Stimulated activated CD4-positive, alpha-beta T cell treated with anti-CD3 and anti-CD28 coated beads, Interleukin-4, amount 100 ng/mL, for 1 hour (primary cell): ENCODE measurements at places on chromosomes 7 and 10.
A peak's percentile ranks its signal among the peaks of the same experiment; 100 is the strongest.

DNA sequence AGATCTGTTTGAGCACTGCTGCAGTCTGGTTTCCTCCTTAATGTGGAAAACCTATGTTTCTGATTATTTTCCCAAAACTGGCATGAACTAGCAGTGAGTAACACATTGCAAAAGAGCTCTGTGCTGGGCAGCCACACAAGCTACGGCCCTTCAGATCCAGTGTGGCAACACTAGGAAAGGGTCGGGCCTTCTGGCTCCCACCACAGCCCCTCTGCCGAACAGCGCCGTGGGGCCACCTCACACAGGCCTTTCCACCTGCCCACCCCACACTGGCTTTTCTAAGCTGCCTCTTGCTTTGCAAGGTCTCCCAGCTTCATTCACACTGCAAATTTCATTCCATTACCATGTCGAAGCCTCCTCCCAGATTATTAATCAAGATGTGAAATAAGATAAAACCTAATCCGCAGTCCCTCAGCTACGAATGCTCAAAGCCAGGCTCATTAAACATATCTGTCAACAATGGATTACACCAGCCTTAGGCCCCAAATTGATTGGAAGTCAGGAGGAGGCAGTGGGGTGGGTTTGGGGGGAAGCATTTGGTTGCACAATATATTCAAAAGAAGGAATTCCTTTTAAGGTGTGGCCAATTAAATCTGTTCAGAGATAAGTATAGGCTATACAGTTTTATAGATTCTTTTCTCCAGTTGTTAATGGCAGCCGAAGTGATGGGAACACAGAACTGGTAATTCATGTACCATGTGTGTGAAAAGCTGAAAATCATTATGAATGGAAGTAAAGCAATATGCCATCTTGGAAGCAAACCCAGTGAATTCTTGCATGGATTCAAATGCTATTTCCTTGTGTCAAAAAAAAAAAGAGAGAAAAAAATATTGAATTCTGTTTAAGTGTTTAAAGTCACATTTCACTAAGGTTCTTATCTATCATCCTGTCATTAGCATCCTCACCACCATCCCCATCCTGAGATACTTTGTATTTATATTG lies 223.7 kb downstream of the MTERF1 start:
- no peak for DNase-seq

DNA sequence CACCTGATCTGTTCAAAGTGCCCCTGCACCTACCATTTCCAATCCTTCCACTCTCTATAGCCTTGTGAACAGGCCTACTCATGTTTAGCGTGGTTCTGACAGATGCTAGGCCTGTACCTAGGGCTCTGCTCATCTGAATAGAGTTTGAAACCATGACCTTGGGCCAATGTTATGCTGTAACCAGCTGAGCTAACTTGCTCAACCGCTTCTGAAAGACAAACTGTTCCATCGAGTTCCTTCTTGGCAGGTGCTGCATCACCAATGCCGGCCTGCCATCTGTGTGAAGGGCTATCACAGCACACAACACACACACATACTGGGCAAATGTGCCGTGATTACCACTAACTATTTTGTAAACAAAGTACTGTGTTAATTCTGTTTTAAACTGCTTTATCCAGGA lies 419.0 kb upstream of the GALNT17 start:
- no peak for DNase-seq

- no peak for DNase-seq
Measured at GRCh38 chr10:17475661-17476060, 21.3 kb upstream of the ST8SIA6 start.

DNA sequence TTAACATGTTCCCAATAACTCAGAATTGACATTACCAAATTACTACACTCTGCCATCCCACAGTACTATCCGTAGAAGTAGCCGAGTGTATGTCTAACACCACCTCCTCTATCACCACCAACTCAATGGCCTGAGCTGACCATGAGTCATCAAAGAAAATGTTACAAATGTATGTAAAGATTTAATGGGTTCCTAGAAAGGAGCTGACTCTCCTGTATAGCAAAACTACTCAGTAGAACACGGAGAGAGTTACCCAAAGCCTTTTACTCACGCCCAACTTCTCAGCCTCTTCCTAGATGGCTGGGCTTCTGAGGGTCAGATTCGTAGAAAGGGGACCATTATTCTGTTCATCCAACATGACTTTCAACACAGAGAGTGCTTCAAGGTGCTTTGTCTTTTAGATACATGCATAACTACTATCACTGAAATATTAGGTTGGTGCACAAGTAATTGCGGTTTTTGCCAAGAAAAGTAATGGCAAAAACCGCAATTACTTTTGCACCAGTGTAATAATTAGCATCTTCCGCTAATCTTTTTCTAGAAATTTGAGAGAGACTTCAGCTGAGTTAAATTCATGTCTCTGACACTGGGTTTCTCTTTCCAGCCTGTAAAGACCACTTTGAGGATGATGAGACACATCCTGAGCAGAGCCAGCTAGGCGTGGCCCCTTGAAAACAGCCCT lies 24.0 kb upstream of the NANOS1 start:
- no peak for DNase-seq

GRCh38 chr7:151311294-151311864 lies 30.2 kb upstream of the NUB1 start:
- no peak for DNase-seq

DNA sequence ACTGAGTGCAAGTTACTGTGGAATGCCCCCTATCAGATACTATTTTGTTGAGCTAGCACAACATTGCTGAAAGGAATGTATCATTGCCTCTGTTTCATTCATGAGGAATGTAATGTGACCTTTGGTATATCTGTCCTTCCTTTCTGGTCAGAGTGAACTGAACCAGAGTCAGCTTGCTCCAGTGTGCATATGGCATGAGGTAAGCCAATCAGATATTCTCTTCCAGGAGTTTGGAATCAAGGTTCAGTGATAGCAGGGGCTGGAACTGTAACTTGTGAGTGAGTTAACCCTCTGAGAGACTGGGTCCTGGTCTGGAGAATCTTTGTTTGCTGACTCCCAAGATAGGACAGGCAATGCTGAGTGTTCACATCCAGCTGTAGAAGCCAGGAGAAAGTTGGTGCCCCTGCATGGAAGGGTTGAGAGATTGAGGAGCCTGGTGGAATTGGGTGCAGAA lies 45.3 kb upstream of the OSBPL3 start:
- DNase-seq: no peak

- DNase-seq: no peak
Measured at GRCh38 chr7:155810770-155811559, 1.3 kb downstream of the SHH start.

GRCh38 chr7:6658618-6659345 lies 21.7 kb downstream of the ZNF316 start:
- no peak for DNase-seq

DNA sequence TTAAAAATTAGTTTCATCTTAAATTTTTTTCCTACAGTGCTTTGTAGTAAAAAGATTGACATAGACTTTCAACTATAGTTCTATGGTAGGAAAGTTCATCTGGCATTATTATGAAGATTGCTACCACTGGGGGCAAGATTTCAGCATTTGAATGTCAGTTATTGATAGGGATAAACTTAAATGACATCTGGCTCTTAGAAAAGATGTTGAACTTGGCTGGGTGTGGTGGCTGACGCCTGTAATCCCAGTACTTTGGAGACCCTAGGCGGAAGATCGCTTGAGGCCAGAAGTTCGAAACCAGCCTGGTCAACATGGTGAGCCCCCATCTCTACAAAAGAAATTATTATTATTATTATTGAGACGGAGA lies 1.4 kb upstream of the TRA2A start:
- DNase-seq: no peak

DNA sequence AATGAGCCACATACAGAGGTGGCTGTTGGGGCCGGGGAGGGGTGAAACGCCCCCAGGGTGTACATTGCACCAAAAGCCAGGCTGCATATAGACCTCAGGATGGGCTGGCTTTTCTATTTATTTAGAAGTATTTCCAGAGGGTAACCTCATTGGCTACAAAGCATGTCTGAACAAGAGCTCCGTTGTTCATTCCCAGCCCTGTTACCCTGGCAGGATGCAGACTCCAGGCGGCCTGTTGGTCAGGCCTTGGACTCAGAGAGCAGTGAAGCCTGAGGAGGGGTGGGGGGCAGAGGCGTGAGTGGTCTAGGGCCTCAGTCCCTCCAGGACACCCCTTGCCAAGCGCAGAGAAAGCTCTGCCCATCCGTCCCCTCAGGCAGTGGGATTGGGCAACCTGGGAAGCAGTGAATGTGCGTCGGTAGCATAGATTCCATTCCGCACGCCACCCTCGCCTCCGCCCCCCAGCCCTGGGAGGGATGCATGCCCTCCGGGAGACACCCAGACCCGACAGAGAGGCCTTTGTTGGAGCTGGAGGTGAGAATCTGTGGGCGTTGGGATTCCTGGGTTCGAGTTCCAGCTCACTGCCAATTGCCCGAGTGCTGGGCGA lies 41.9 kb downstream of the TCF7L2 start:
- no peak for DNase-seq

DNA sequence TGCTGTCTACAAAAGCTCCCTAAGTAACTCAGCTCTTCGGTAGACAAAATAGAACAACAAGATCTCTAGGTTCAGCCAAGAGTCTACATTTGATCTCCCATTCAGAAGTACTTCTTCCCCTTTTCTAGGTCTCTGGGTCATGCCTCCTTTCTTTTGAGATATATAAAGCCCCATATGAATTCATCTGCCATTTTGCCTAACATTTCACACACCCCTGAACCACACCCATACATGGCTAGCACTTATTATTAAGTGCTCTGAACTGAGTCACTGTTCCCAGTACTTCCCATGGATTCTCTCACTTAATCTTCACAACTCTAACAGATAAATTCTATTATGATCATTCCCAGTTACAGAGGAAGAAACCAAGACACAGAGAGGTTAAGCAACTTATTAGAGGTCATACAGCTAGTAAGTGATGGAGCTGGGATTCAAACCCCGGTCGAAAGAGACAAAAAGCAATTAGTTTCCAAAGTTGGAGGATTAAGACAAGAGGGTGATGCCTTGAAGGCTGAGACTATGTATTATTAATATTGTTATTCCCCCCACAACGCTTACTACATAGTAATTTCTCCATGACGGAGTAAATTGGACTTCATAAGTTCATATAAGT lies 17.3 kb downstream of the MYOF start:
- DNase-seq: no peak

DNA sequence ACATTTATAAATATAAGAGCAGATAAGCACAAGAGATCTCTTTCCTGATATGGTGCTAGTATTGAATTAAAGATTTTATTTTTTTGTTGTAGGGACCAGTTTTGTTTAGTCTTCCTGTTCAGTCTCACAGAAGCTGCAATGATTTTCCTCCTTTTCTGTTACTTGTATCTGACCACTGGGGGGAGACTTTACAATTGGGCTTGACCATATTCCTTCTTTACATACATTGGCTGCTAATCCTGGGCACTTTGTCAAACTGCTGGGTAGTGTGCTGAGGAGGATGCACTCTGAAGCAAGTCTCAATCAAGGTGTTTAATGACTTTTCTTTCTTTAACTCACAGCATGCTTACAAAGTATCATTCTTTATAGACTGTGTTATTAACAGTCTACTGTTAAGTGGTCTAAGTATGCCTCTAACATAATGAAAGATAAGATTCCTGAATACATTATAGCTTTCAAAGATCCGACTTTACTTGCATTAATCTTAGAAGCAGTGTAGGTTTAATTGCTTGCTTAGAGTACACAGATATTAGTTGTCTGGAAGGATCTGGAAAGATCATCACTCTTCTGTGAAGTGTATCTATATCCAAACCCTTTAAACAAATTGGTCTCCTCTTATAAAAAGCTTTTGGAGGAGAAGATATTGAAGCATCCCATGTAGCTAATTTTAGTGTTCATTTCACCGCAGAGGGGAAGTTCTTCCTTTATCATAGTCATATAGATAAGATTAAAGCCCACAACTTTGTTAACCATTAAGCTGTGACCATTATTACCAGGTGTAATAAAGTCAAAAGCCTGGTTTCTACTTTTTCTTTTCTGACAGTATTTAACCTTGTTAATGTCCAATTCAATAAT lies 3.1 kb downstream of the PALS2 start:
- no peak for DNase-seq

- no peak for DNase-seq
Measured at GRCh38 chr7:89182116-89182515, 386.6 kb upstream of the TEX47 start.

GRCh38 chr10:33272635-33273034 lies 61.8 kb downstream of the NRP1 start:
- no peak for DNase-seq

- DNase-seq: no peak
Measured at GRCh38 chr10:6476989-6477388, 103.1 kb downstream of the PRKCQ start.

DNA sequence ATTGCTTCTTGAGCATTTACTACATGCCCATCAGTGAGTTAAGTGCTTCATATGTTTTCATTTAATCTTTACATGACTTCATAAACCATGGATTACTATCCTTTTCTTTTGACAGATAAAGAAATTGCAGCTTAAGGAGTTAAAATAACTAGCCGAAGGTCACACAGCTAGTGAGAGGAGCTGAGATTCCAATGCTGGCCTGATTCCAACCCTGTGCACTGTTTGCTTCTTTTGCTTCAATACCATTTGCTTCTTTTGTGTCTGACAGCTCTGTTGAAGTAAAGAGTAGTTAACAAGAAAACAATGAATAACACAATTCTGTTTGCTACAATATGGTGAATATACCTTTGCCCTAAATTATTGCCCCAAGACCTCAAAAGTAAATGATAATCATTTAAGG lies 132.4 kb downstream of the GRM3 start:
- DNase-seq: no peak

DNA sequence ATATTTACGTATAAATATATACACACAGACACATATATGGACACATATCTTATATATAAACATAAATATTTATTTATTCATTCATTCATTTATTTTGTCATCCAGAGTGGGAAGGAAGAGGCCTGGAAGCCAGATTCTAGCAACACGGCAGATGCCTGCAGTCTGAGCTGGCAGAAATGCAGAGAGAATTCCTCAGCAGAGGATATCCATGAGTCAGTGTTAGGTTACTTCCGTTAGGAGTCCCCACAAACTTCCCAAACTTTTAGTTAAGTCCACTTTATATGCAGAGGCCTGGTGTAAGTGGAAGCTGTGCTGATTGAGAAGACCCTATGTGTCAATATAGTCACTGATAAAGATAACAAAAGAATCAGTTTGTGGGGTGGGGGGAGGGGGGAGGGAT lies 89.6 kb downstream of the PPP1R17 start:
- DNase-seq: no peak

GRCh38 chr10:59793919-59794318 lies 40.7 kb upstream of the MRLN start:
- no peak for DNase-seq

- peak; percentile 38 for DNase-seq
Measured at GRCh38 chr10:118720685-118721538, 33.9 kb downstream of the CACUL1 start.

- no peak for DNase-seq
Measured at GRCh38 chr7:83301416-83301815, 138.7 kb upstream of the PCLO start.

DNA sequence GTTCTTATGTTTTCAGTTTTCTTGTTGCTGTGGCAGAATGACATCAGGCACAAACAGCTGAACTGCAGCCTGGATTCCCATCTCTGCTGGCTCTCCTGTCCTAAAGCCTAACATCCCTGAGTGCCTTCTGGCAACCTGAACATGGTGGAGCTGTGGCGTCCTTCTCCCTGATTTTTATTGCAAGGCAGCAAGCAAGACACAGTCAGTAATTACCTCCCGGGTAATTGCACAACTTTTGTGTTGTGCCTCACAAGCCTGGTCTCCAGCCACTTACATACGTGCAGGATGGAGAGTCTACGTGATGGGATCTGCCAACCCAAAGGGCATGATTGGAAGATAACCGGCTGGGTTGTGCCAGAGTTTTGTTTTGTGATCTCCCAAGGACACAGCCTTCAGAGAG lies 116.1 kb upstream of the PARD3 start:
- DNase-seq: no peak
